ENCODE measurements at places on chromosomes 16 and 17. TPM values are rescaled to one million over a fixed set of nuclear protein-coding genes. Genes with fewer than 3 reads are reported as not detected.

DNA sequence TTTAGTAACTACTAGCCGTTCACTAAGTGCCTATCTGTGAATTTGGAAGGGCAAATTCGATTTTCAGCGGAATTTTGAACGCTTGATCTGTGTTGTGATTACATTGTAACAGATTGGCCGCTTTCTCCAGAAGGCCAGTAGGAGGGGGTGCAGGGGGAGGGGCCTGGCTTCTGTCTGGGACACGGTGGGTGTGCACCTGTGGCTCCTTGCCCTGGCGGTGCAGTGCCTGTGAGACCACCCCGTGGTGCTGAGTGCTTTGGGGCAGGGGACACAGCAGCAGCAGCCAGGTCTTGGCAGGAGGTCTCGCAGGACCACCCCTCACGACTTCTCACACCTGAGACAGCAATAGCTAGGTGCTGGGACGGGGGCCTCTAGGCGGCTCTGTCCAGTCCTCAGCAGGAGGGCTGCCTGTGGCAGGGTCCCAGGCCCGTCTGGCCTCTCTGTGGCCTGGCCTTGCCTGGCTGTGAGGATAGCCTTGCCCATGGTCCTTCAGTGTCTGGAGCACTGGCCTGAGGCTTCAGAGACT, 1.8 kb downstream of the UBE2I start:
- H3K27me3 ChIP-seq = no peaks in the 10 kb centered on the region
- DNase-seq = no peak
- H3K4me3 ChIP-seq = no peak overlapping the region
- H3K4me1 ChIP-seq = peaks cover 28% of the 10 kb centered on the region
- H3K36me3 ChIP-seq = peaks cover 34% of the 10 kb centered on the region

The KRT32 gene
- total RNA-seq = not detected

The MIF4GD gene
- 9.2 TPM for total RNA-seq

- no peak for DNase-seq
- H3K27me3 ChIP-seq = no peaks in the 10 kb centered on the region
- H3K27ac ChIP-seq = no peak overlapping the region
- no peaks in the 10 kb centered on the region for H3K4me1 ChIP-seq
- H3K36me3 ChIP-seq = no peaks in the 10 kb centered on the region
- no peak overlapping the region for H3K4me3 ChIP-seq
Observed at GRCh38 chr16:28033870-28034269, 29.6 kb downstream of the GSG1L start.

DNA sequence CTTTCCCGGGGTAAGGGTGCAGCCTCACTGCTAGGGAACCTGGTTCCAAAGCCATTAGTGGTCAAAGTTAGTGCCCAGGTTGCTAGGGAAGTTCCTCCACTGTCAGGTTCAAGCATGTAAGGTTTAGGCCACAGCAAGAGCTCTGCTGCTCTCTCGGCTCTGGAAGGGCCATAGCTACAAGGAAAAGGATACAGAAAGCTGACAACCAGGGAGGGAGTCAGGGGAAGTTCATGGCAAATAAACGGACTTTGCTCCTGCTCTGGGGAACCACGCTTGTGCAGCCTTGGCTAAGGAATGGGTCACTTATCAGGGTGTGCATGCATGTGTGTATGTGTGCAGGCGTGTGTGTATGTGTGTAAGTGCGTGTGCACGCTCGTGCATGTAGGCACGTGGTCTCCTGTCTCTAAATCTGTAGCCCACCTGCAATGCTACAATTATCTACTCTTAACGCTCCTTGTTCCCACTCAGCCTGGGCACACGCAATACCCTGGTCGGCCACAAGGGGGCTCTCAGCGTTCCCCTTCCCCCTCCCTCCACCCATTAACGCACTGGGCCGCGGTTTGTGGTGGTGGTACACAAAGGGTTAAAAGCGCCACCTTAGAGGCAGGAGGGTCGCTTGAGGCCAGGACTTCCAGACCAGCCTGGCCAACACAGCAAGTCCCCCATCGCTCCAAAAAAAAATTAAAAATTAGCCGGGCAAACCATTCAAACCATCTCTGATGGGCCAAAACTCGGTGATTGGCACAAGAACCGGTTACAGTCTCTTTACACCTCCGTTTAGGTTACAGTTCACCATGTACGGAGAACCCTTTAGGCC, 48.4 kb upstream of the KDM8 start:
- H3K4me1 ChIP-seq = no peaks in the 10 kb centered on the region
- H3K27ac ChIP-seq = no peak overlapping the region
- H3K4me3 ChIP-seq = no peak overlapping the region
- DNase-seq = peak; percentile 30
- H3K36me3 ChIP-seq = no peaks in the 10 kb centered on the region
- no peaks in the 10 kb centered on the region for H3K27me3 ChIP-seq

The MT4 gene
- not detected for total RNA-seq

- H3K36me3 ChIP-seq = no peaks in the 10 kb centered on the region
- H3K4me3 ChIP-seq = no peak overlapping the region
- no peaks in the 10 kb centered on the region for H3K27me3 ChIP-seq
- peak overlapping the region; percentile 80 for H3K27ac ChIP-seq
- peaks cover 33% of the 10 kb centered on the region for H3K4me1 ChIP-seq
Observed at GRCh38 chr17:78343543-78344201, 16.2 kb downstream of the SOCS3 start.

DNA sequence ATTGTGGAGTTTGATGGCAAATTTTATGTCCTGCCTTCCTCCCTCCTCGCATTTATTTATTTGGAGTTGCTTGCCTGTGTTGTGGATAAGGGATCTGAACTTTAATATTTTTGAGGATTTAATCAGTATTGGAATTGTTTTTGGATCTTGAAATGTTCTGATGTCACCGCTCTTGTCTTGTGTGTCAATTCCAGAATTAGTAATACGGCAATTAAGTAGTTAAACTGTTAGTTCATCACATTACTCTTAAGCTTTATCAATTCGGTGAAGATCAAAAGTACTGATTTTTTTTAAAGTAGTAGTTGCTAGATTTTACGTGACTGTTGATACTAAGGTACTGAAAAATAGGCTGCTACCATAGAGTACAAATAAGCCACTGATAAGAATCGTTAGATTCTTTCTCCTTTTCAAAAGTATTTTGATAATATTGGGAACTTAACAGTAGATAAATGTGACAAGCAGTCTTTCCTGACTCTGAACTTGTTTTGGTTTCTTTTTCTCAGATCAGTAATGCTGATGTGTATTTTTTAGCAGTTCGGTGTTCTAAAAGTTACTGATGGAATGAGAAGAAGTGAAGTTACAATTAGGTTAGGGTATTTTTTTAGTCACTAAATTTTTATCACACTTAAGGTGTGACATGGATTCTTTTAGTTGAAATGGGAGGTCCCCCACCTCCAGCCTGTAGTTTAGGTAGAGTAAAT, 2.0 kb downstream of the RBBP6 start:
- peak overlapping the region; percentile 71 for H3K4me3 ChIP-seq
- H3K4me1 ChIP-seq = peaks cover 33% of the 10 kb centered on the region
- peak overlapping the region; percentile 100 for H3K27ac ChIP-seq
- no peaks in the 10 kb centered on the region for H3K27me3 ChIP-seq
- peaks cover 4% of the 10 kb centered on the region for H3K36me3 ChIP-seq

The RND2 gene
- total RNA-seq = 2.0 TPM

DNA sequence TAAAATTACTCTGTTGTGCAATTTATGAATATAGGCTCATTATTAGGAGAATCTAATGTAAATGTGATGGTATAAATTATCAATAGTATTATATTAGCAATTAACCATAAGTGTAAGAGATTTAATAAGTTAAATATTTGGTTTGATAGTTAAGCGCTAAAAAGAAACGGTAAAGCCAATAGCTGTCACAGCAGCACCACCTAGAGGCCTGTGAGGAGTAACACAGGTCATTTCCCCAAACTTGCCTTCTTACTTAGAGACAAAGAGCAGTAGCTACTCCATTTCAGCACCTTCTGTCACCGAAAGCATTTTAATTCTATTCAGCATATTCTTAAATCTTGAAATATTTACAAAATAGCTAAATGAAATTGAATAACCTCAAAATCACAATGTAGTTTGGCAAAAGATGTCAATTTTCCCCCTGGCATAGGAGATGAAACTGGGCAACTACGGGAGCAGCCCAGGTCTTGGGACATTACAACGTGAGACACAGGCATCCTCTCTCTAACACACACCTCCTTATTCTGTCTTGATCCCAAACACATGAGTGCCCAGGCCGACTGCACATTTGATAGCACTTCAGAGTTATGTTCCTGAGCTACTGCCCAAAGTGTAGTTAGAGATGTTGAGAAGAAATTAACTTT, 14.3 kb upstream of the DYNLRB2 start:
- no peaks in the 10 kb centered on the region for H3K27me3 ChIP-seq
- no peaks in the 10 kb centered on the region for H3K36me3 ChIP-seq
- DNase-seq = peak; percentile 44
- H3K4me1 ChIP-seq = no peaks in the 10 kb centered on the region
- no peak overlapping the region for H3K4me3 ChIP-seq
